ENCODE measurements at places on chromosomes 4 and X.

DNA sequence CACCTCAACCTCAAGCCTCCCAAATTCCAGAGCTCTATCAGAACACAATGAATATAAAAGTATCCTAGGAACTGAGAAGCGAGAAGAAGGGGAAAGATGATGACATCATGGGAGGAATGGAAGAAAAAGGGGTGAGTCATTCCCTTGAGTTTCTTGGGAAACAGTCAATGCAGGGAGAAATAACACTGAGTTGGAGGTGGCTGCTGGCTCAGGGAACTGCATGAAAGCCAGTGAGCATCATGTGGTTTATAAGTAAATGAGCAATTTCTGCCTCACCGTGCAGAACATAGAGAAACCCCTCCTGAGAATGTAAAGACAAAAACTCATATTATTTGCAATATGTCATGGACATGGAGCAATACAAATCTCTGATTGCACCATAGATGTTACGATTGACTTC lies 73.3 kb downstream of the SHOX start:
- DNase-seq = no peak

DNA sequence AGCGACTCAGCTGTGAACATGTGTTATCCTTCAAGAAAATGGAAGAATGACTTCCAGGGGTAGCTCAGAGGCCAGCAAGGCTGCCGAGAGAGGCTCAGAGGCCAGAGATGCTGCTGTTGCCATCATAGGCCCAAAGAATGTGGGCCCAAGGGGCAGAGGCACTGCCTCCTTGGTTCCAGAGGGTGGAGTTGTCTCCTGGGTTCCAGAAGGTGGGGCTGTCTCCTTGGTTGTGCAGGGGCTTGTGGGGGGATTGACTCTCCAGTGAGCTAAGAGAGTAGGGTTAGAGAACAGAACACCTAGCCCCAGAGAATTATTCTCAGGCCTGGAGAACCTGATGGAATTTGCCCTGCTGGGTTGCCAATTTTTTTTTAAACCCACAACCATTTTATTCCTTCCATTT lies 62.6 kb downstream of the DGKK start:
- no peak for DNase-seq

GRCh38 chrX:97860226-97860625 lies 976.5 kb downstream of the RPA4 start:
- no peak for DNase-seq

DNA sequence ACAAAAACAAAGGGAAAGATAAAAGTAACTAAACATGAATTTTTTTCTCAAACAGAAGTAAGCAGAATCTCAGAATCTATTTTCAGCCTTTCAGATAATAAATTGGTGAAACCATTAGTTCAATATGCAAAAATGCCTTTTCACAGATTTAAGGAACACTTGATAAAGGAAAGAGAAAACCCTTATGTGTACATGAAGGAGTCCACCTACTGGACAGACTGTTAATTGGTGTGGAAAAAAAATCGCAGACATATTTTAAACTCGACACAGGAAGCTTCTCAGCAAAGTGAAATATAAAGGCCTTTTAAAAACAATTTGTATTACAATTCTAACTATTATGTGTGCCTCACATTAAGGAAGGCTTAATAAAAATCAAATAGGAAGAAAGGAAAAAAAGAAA lies 22.3 kb downstream of the COX7B2 start:
- peak; percentile 23 for DNase-seq

DNA sequence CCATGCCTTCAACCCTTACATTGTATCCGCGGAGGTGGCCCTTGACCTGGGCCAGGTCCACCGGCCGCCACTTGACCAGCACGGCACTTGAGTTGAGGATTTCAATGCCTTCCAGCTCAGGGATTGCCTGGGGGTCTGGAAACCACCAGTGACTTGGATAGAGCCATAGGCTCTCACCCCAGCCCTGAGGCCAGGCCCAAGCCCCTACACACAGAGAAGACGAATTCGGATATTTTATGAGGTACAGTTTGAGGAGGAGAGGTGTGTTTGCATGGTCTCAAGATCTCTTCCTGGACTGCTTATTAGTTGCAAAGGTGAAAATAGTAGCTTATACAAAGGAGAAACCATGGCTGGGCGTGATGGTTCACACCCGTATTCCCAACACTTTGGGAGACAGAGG lies 20.3 kb downstream of the L1CAM start:
- no peak for DNase-seq

GRCh38 chrX:104935581-104935980 lies 284.9 kb downstream of the TEX13A start:
- no peak for DNase-seq

DNA sequence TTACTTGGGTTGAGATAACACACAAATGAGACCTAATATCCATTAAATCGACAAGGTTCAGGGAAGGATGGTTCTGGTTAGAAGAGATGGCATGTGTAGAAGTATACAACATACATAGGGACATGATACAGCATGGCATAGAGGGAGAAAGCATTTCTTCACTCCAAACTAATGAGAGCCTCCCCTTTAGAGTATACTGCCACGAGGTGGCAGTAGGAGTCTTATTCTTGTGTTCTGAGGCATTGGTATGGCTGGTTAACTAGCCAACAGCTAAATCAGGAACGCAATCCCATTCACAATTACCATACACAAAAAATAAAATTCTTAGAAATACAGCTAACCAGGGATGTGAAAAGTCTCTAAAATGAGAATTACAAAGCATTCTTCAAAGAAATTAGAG lies 29.1 kb upstream of the TRO start:
- DNase-seq = peak; percentile 20

- DNase-seq = no peak
Observed at GRCh38 chr4:60422439-60422838, 777.7 kb upstream of the ADGRL3 start.

- no peak for DNase-seq
Observed at GRCh38 chr4:173152104-173152503, 16.5 kb upstream of the GALNT7 start.

- no peak for DNase-seq
Observed at GRCh38 chr4:1091561-1091995, 21.8 kb downstream of the RNF212 start.

- no peak for DNase-seq
Observed at GRCh38 chr4:19063662-19064061, 1042.1 kb upstream of the LCORL start.

DNA sequence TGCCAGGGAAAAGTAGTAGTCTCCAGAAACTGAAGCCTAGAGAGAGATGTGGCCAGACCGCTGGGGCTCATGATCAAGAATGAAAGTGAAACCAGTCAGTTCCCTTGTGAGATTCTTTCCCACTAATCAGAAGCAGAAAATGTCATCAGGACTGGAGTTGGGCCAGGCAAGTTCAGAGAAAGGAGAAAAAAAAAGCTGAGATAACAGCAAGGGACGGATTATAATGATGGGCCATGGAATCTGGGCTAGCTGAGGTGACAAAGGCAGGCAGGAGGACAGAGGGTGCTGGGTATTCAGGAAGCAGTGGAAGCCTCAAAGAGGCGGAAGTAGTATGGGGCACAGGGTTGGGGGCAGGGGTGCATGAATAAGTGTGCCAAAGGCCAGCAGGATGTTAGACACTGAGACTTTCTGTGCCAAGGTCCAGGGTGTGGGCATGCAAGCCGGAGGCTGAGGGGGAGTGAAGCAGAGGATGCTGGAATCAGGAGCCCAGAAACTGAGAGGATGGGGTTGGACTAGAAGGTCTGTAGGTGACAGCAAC lies 2.5 kb downstream of the CXorf38 start:
- DNase-seq = no peak

DNA sequence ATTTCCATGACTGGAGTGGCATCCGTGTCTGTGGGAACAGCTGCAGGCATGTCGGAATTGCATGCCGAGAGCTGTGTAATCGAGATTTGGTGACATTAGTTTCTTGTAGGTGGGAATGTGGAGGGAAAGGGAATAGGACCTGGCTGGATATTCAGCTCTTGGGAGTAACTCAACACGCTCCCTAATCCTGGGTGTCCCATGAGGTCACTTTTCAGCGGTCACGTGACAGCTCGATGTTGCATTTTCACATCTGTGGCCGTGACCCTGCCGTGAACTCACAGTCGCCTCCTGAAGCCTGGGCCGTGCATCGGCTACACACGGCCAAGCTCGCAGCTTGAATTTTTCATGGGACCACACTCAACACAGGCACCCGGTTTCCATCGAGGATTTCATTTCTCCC lies 25.8 kb upstream of the PSAPL1 start:
- no peak for DNase-seq

DNA sequence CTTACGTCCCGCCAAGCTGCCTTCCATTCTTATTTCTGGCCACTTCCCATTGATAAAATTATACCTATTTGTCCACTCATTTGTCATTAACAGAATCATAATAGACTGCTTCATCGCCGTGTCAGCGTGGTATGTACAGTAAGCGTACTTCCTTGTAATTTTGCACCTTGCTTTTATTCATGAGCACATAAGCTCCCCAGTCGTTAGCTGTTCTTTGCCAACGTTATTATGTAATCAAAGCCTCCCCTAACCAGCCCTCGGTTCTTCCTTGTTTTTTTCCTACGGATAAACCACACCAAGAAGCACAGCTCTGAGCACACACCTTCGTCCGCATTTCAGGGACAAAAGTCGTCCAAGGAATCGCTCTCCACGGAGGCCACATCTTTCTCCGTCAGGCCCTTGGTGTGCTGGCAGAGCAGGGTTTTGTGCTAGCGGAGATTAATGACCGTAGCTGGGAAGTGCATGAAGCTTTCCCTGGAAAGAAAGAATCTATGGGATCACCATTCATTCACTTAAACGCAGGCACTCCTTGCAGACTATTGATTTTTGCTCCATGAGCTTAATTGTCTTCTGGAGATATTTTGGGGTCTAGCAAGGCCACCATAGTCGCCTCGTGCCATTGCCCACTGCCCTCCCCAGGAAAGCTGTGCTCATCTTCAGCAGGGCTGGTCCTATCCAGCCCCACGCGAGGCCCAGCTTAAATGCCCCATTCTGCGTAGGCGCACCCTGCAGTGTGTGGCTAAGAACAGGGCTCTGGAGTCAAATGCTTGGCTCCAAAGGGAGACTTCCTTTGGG lies 200.9 kb upstream of the PSAPL1 start:
- DNase-seq = no peak

All from NCI-H2081 (cell line).